ENCODE measurements at places on chromosomes 2 and 18.
A peak's percentile ranks its signal among the peaks of the same experiment; 100 is the strongest.

- no peak for DNase-seq
Measured at GRCh38 chr18:911025-911424, 6.4 kb downstream of the ADCYAP1 start.

GRCh38 chr2:63257473-63257872, 206.8 kb downstream of the OTX1 start:
- DNase-seq: no peak

DNA sequence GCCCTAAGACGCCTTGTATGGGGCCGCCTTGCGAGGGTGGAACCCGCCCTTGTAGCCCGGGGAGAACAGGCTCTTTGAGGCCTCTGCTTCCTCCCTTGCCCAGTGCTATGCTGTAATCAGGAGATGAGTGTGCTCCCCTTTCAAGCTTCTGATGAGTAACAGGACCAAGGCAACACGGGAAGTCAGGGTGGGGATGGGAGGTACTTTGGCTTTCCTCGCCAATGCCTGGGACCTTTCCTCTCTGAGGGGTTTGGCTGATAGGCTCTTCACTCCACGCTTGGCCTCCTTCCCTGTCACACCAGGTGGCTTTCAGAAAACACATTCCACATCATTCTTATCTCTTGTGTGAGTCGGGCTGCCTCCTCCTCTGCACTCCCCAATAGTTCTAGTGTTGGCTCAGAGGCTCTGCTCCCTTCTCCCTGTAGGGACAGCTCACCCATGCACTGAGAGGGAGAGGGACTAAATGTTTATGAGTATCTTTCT, 223.7 kb upstream of the TRIB2 start:
- DNase-seq: peak; percentile 90

GRCh38 chr18:68498185-68498584, 216.7 kb downstream of the TMX3 start:
- DNase-seq: no peak

- no peak for DNase-seq
Measured at GRCh38 chr2:43175020-43175441, 51.4 kb downstream of the ZFP36L2 start.
